ENCODE measurements at places on chromosomes 5 and 9.

- DNase-seq, result no peak
Observed at GRCh38 chr5:33049298-33049697, 338.2 kb downstream of the NPR3 start.

- DNase-seq, result no peak
Observed at GRCh38 chr5:42881416-42882117, 69.9 kb upstream of the SELENOP start.

DNA sequence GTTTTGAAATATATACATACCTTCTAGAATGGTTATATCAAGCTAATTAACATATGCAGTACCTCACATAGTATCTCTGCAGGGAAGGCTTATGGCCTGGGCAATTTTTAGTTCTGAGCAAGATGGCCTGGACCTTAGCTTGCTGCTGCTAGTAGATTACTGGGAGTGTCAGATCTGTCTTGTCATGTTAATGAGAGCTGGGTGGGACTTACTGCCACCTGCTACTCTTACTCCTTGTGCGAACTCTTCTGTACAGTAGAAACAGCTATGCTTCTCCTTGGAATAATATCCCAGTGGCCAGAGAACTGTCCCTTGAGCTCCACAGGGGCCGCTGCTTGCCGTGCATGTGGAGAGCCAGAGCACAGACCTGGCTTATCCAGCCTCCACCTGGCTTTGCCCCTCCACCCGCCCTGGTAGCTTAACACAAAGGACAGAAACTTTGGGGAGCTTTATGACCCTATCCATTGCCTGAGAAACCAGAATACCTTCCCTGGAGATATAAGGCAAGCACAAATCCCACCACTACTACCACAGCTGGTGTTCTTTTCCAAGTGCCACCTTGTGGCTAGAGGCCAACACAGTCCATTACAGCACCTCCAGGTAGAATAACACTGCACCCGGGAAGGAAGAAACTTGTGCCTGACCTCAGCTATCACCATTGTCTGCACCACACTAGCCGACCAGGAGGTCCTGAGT is 74.4 kb upstream of the RUSC2 start:
- DNase-seq, result no peak

DNA sequence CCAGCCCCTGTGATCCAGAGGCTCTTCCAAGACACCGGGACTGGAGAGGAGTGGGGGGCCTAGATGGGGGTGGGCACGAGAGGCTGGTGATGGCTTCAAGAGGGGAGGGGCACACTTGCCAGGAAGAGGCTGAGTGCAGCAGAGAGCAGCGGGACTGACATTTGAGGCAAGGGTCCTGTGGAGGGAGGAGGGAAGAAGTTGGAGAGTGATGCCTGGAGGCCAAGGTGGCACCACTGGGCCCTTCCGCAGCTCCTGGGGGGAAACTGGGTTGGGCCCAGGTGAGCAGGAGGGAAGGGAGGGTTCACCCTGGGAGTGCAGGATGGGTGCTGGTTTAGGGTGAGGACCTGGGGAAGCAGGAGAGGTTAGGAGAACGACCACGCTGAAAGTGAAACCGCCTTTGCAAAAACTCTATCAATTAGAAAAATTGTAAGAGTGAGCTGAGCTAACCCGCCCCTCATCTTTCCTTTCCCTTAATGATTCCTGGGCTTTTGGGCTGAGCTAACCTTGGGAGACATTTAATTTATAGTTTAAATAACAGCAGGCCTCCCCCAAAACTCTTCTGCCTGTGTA is 26.2 kb downstream of the ABO start:
- no peak for DNase-seq

- DNase-seq, result no peak
Observed at GRCh38 chr5:27906481-27906880, 868.1 kb upstream of the CDH9 start.

GRCh38 chr5:52989025-52989780 is at the start of gene ITGA2:
Gene ITGA2 (plus strand): TSS chr5:52989352. CDS start chr5:52989469, 117 bp downstream.
- DNase-seq, result no peak

GRCh38 chr5:147223948-147224791 is 10.7 kb upstream of the STK32A start:
- peak; percentile 6 for DNase-seq

- no peak for DNase-seq
Observed at GRCh38 chr5:17816505-17816904, 182.2 kb downstream of the TAF11L14 start.

- DNase-seq, result no peak
Observed at GRCh38 chr5:168300326-168301182, 9.1 kb downstream of the WWC1 start.

DNA sequence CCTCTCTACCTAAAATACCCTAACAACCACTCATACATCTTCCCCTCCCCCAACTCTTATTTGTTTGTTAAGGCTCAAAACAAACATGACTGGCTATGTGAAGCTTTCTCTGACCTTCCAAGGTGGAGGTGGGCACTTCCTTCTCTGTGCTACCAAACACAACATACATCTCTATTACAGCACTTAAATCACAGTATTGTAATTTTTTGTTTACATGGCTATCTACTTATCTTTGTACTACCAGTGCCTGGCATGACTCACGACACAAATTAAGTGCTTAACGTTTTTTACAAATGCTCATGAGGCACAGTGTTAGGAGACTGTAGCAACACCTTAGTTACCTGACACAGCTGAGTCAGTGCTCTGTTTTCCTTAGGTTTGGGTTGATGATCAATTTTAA is 18.6 kb downstream of the HOMER1 start:
- DNase-seq, result no peak

- DNase-seq, result no peak
Observed at GRCh38 chr5:145598983-145599382, 236.2 kb downstream of the PRELID2 start.

- no peak for DNase-seq
Observed at GRCh38 chr5:143851383-143851782, 39.4 kb downstream of the HMHB1 start.

DNA sequence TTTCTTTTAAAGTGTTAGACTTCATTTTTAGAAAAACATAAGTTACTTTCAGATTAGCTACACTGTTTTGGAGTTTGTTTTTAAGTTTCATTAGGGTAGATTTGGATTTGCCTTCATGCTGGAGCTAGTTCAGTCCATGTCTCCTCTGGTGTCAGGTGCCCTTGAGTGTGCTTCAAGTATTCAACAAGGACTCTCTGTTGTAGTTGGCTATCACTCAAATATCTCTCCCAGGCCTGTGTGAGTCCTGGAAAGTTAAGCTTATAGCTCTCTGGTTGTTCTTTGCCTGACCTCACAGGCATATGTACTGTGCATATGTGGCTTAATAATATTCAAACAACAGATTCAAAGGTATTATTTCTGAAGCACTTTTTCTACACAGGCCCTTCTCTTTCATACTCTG is 45.4 kb downstream of the PTBP3 start:
- no peak for DNase-seq

All from HFF-Myc (cell line).